GM19239 (cell line): ENCODE measurements at places on chromosomes 6 and 20.

DNA sequence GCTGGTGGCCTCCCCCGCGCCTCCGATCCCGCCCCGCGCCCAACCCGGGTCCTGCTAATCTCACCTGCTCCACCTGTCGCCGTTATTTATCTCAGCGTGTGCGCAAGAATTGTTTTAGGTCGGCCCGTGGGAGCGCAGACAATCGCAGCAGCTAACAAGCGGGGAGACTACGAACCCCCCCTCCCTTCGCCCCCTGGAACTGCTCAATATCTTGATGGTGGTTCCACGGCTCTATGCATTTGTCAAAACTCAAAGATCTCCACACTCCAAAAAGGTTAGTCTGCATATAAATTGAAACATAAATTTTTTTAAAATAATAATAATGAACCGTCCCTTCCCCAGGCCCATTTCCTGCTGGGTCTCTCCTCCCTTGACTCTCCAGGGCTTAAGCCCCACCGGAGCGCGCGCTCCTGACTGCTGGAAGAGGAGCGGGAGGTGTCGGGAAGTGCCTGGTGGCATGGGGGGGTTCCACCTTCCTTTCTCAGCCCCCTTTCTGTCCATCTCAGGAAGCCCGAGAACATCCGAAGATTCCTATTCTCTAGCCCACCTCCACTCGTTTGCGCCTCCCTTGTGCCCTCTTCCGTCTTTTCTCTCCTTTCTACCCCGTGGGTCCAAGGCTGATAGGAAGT is 1.6 kb upstream of the MDGA1 start:
- no peak for DNase-seq

DNA sequence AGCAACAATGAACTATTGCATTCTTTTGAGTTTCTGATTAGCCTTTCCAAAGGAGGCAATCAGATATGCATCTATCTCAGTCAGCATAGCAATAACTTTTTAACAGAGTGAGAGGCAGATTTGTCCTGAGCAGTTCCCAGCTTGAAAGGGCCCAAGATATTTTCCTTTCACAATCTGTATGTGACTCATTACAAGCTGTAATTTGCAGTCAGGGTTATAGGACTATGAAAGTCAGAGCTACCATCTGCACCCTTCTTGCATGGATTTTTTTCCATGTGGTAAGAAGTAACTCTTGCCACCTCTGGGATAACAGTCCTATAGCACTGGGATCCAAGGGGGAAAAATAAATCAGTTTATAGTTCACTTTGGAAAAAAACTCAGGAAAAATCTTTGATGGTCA is 318.2 kb upstream of the RGS17 start:
- DNase-seq: no peak

GRCh38 chr6:33107641-33108040 is 31.9 kb downstream of the HLA-DPB1 start:
- no peak for DNase-seq

DNA sequence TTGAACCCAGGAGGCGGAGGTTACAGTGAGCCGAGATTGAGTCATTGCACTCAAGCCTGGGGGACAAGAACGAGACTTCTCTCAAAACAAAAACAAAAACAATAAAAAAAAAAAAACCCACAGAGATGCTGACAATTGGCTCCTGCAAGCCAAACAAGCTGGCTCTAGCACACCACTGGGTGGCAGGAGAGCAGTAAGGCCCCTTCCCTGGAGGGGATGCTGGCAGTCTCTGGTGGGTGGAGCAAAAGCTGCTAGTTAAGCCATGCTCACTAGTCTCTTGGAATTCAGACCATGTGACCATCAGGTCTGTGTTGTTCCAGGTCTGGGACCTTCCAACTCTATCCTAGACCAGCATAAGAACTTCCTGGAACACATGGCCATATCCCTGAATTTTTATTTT is 18.9 kb upstream of the DSN1 start:
- peak; percentile 40 for DNase-seq

- DNase-seq: no peak
Observed at GRCh38 chr6:170150590-170150945, 140.3 kb downstream of the DLL1 start.

GRCh38 chr6:154923199-154923869 is 71.8 kb upstream of the TIAM2 start:
- no peak for DNase-seq

- peak; percentile 37 for DNase-seq
Observed at GRCh38 chr6:52497652-52498408, 77.7 kb downstream of the EFHC1 start.

DNA sequence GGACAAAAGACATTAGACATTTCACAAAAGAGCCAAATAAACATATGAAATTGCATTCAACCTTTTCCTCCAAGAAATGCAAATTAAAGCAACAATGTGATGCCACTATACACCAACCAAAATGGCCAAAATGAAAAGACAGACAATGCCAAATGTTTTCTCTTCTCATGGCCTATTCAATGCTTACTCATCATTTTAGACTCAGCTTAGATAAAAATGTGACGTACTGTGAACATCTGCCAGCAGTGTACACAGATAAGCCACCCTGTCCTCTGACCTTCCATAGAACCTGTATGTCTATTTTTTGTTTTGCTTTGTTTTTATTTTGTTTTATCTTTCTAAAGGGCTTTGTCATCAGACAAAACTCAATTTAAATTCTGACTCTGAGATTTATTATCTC is 385.2 kb downstream of the FRK start:
- no peak for DNase-seq

- DNase-seq: no peak
Observed at GRCh38 chr6:88539295-88539764, 373.2 kb upstream of the CNR1 start.

DNA sequence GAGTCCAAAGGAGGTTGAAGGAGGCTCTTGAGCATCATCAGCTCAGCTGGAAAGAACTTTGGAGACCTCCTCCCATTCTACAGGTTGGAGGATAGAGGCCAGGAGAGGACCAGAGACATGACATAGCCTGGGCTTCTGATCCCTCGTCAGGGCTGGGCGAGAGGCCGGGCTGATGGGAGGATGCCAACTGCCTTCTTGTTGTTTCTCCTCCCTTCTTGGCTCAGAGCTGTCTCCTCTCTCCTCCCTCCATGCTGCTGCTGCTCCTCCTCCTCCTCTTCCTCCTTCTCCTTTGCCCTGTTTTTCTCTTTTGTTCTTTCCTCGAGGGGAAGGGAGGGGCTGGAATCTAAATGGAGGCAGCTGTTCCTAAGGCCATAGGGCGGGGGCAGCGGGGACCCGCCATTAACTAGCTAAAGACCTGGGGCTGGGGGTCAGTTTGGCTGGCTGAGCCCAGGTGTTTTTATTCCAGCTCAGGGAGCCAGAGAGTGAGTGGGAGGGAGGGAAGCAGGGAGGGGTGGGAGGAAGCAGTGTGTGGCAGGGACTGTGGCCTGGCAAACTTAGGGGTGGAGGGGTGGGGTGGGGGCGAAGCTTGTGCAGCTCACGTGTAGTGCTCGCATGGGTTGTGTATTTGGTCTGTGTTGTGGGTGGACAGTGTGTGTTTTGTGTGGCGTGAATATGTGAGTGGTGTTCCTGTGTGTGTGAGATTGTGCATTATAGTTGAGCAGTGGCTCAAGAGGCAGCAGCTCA is 84.8 kb downstream of the CD40 start:
- no peak for DNase-seq

DNA sequence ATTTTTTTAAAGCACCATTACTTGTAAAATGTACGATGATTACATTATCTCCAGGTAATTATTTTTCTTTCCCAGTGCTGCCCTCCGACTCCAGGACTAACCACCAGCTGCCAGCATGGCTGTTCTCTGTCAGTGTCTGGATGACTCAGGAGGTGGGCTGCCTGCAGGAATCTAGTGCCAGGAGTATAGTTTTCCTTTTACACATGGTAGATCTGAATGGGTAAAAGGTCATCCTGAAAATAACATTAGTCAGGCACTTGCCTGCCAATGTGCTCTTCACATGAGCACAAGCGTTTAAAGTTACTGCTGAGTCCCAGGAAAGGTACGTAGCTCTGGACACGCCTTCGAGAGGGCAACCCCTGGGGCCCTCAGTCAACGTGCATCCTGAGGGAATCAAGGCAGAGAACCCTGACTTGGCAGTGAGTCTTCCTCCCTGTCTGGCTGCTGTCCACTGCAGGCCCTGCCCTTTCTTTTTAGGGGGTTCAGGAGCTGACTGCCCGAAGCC is 2.4 kb downstream of the DYNLT1 start:
- no peak for DNase-seq

- DNase-seq: peak; percentile 38
Observed at GRCh38 chr6:6659600-6660327, 71.2 kb downstream of the LY86 start.

- no peak for DNase-seq
Observed at GRCh38 chr20:45997187-45997586, 11.5 kb upstream of the MMP9 start.

GRCh38 chr6:39840781-39841180 is 48.6 kb downstream of the DAAM2 start:
- DNase-seq: no peak

DNA sequence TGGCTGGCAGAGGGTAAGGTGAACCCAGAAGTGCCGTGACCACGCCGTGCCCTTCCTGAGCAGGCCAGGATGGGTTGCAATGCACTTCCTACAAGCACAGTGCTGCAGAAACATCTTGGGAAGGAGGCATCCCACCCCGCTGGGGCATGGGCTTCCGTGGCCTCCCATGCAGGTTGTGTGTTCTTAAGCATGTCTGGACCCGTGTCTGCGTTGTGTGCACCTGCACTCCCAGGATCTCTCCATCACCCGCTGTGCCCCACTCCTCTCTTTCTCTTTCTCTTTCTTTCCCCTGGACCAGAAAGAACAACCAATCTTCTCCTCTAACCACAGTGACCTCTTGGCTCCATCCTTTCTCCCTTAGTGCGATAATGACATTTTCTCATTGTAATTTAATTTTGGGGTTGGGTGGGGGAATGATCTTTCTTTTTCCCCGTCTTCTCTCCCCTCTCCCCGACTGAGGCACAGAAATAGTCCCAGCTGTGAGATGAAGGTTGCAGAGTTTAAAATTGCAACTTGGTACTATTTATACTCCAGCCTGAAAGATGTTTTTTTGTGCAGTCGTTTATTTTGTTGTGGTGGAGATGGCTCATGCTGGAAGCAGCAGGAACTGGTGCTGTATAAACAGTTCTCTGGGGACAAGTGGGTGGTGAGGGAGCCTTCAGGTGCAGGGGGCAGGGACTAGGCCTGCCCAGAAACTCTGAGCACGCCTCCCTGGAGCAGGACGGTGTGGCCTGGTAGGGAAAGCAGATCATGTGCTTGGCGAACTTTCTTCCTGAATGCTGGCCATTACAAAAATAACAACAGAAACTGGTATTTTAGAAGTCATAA is 20.5 kb downstream of the BCAS4 start:
- no peak for DNase-seq

GRCh38 chr6:29255530-29255929 is 46.0 kb upstream of the OR14J1 start:
- no peak for DNase-seq

DNA sequence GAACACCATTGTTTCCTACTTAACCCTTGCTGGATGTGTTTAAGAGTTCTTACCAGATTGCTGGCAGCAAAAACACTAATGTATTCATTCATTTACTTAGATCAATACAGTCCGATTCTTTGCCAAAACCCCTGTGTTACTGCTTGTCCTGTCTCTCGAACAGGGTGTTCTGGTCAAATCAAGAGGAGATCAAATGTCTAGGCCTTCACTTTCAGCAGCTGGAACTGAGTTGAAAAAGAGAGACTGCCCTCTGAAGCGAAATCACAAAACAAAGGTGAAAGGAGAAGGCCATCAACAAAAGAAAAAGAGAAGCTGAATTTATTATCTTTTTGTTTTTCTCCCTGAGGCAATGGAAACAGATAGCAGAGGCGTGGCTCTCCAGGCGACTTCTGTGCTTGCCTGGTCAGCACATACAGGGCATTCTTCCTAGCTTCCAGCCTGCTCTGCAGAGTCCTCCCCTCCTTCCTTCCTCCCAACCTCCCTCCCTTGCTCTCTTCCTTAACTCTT is 44.1 kb upstream of the GCM1 start:
- DNase-seq: no peak

GRCh38 chr6:129686941-129687627 is 22.9 kb downstream of the ARHGAP18 start:
- no peak for DNase-seq

DNA sequence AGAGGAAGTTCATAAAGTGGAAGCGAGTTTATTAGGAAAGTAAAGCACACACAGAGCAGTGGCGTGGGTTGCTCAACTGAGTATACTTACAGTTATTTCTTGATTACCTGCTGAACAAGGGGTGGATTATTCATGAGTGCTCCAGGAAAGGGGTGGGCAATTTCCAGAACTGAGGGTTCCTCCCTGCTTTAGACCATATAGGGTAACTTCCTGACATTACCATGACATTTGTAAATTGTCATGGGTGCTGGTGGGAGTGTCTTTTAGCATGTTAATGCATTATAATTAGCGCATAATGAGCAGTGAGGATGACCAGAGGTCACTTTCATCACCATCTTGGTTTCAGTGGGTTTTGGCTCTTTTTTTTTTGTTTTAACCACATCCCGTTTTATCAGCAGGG is 29.8 kb downstream of the PDYN start:
- DNase-seq: no peak

DNA sequence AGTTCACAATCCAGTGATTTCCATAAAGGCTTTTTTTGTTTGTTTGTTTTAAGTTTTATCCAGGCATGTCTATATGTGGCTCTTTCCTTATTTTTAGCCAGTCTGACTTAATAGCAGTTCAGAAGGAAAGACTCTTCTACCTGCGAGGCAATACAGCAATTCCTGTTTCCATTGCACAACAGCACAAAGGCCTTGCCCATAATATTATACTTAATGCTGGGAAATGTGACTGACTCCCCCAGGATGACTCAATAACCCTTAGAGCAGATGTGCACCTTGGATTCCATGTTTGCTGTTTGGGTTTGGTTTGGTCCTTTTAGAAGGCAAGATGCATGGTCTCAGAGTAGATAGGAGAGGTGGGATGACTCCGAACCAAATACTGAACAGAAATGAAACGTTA is 184.1 kb downstream of the MTFR2 start:
- no peak for DNase-seq

GRCh38 chr6:169886631-169887227 is 135.3 kb downstream of the ERMARD start:
- DNase-seq: no peak

DNA sequence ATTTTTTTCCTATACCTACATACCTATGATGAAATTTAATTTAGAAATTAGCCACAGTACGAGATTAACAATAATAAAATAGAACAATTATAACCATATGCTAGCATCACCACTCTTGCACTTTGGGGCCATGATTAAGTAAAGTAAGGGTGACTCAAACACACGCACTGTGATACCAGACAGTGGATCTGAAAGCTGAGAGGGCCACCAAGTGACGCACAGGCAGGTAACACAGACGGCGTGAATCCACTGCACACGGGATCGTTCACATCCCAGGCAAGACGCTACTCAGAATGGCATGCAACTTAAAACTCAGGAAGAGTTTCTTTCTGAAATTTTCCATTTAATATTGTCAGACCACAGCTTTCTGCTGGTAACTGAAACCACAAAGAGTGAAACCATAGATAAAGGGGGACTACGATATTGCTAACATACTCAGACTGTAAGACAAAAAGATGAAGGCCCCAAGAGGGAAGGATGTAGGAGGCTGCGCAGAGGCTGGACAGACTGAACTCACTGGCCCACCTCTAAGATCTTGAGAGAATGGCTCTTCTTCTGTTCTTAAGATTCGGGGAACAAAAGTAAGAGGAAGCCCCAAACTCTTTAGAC is 17.9 kb downstream of the RRBP1 start:
- DNase-seq: no peak

GRCh38 chr6:113328886-113329381 is 528.2 kb upstream of the MARCKS start:
- no peak for DNase-seq

GRCh38 chr20:45407783-45408645 is at the start of gene DBNDD2:
TSS of gene DBNDD2 (plus strand) at chr20:45408289. CDS start at chr20:45408468, 179 bp downstream.
- no peak for DNase-seq

GRCh38 chr6:16752206-16752866 is 8.9 kb downstream of the ATXN1 start:
- DNase-seq: no peak
